Hindlimb muscle (tissue), 1 donor: ENCODE measurements at places on chromosomes 5 and 9.
A peak's percentile ranks its signal among the peaks of the same experiment; 100 is the strongest.

DNA sequence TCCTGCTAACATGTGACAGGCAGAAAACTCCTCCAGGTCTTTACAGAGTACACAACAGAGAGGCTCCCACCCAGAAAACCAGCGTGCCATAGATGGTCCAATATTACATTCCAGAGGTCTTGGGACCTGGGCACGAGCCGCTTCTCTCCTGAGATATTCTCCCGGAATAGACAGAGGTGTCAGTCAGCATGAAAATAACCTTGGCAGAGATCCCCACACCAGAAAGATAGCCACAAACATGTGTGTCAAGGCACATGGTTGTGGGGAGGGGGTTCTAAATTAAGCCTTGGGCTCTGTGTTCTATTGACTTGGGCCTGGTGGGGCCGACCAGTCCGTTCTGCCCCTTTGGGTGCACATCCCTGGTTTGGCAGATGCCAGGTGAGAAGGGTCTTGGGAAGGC lies 78.4 kb downstream of the BOD1 start:
- DNase-seq: no peak

GRCh38 chr9:37840560-37841194 lies 40.1 kb downstream of the DCAF10 start:
- DNase-seq: no peak

- no peak for DNase-seq
These were observed 8.5 kb downstream of the ELL2 start for GRCh38 chr5:95953021-95953702.

DNA sequence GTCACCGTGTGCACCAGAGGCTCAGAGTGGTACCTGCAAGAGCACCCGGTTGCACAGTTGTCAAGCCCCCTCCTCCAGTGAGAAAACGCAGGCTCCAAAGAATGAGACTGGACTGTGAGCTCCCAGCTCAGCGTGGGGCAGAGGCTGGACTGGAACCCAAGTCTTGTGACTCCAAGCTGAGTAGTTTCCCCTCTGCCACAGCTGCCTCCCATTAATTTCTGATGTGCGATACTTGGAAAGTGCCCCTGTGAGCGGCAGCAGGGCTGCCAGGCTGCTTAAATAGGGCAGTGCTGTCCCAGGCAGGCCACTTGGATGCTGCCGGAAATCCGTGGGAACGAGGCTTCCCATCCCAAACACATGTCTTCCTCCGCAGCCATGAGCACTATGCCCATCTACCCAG lies 62.2 kb upstream of the ANGPTL2 start:
- DNase-seq: no peak

DNA sequence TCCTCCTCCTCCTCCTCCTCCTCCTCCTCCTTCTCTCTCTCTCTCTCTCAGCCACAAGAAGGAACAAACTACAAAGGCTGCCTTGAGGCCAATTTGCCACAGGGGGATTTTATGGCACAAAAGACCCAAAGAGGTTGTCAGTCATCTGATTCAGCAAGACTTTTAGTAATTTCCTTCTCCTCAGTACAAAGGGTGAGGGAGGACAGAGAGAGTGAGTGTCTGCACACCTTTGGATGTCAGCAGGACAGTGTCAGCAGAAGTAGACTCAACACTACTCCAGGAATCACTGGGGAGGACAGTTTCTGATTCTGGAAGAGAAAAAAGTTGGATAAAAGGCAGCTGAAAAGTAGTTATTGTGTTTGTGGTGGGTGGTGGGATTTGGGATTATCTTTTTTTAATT lies 13.6 kb downstream of the TIMD4 start:
- DNase-seq: no peak

- no peak for DNase-seq
These were observed 1.7 kb downstream of the DIAPH1 start for GRCh38 chr5:141617128-141617527.

GRCh38 chr9:36939655-36940499 lies 94.2 kb downstream of the PAX5 start:
- no peak for DNase-seq

DNA sequence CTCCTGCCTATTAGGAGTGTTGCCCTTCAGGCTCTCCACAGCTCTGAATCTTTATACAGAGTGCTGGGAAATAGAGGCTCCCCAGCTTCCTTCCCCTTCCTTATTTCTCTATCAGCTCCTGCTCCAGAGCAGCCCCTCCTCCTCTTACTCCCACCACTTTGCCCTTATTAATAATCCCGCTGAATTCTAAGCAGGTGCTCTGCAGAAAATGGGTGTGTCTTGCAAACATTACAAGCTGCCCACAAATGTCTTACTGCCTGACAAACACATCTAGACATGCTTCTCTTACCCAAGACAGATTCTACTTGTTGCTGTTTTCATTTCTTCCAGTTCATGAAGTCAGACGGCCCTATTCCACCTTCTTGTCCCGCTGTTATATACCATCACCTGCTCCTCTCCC lies 6.4 kb downstream of the PHF24 start:
- no peak for DNase-seq

DNA sequence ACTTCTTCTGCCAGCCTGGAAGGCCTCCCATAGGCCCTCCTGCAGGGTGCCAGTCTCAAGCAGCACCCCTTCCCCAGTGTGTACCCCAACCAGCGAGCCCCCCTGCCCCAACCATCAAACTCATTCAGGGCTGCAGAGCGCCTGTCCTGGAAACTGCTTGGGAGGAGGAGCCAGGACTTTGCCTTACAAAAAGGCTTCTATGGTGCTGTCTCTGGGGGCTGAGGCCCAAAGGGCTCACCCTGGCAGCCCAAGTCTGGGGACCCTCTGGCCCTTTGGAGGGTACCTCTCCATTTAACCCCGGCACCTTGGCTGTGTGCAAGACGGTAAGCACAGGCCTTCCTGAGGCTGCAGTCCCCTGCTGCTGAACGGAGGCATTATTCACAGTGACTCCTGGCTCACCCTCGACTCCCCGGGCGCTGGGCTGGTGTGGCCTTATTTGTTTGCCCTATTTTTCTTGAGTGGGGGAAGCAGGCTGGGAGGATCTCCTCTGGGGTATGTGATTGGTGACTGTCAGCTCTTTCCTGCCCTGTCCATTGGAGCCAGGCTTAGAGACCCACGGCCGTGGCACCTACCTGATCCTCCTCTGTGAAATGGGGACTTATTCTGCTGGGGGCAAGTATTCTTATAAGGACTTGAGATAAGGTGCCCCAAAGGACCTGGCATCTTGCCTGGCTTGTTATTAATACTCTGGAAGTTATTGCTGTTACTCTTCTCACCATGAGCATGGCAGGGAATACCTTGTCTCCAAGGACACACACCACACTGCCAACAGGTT lies 5.8 kb downstream of the LMX1B start:
- no peak for DNase-seq

- peak; percentile 1 for DNase-seq
These were observed 705.4 kb upstream of the RIOK2 start for GRCh38 chr5:97888439-97888838.

DNA sequence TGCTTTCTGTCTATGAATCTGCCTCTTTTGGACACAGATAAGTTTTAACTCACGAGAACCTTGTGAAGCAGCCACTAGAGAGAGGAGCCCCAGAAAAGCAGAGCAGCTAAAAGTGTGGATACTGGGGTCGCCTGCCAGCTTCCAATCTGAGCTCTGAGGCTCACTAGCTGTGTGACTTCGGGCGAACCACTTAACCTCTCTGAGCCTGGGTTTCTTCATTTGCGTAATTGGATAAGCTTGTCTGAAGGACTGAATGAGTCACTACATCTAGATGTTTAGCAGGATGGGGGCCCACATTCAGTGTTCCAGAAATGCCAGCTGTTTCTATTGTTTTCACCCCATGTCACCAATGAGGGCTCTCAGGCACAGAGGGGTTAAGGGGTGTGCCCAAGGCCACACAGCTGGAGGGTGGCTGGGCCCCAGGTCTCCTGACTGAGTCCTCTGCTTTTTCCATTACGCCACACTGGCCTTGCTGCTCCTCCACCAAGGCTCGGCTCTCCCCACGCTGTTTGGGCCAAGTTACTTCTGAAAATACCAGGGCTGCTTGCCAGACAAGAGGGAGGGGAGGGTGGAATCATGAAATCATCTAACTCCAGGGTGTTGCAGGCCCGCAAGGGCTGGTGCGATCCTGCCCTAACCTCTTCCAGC lies 36.2 kb downstream of the SH3PXD2B start:
- peak; percentile 96 for DNase-seq

DNA sequence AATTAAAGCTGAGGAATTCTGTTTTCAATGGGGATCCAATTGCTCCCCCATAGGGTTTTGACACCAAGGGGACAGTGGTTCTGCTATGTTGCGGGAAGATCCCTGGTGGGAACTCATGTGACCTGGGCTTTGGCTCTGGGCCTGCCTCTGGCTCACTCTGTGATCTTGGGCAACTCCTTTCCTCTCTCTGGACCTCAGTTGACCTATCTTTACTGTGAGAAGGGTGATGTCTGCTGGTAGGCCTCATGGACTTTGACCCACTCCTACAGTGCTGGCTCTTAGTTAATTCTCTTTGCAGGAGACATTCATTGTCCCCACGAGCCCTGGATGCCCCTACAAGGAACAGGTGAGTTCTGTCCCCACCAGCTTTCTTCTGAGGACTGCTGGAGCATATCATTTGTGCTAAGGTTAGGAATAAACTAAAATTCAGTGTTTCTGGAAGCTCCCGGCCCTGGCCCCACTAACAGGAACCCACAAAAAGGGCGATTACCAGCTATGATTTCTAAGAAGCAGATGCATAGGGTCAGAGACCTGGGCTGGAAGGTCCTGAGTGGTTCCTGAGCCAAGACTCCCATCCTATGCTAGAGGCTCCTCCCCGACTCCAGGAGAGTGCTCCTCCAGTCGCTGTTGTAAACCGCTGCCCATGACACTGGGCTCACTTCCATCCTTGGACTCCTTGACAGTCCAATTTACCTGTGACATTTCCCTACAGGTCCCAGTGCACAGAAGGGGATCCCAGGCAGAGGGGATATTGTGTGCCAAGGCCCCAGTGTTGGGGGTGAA lies 218.3 kb downstream of the PAX5 start:
- DNase-seq: no peak

DNA sequence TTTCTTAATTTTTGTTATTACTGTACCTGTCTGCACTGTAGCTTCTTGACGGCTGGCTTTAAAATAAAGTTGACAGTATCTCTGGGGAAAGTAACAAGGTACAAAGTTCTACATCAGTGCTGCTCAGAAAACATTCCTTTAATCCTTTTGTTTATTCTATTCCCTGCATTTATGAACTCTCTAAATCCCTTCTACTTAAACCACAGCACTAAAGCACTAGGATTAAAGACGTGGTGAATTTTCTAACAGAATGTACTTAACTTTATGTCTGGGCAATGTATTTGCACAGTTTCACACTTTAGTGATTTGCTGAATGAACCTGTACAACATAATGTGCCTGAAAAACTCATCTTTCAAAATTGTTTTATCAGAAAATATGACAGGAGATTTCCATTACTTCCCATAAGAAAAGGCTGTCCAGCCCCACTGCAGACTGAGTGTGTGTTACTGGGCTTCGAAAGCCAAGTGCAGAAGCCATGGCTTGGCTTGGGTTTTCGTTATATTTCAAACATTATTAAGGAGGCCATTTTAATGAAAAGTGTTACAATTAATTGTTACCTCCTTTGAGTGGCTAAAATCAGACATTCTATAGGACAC lies 43.8 kb downstream of the LHFPL2 start:
- DNase-seq: no peak

GRCh38 chr9:26292943-26293342 lies 599.7 kb downstream of the CAAP1 start:
- no peak for DNase-seq

GRCh38 chr5:111670826-111671492 lies 86.0 kb downstream of the NREP start:
- DNase-seq: no peak
